ENCODE measurements at places on chromosomes 3 and 15.

DNA sequence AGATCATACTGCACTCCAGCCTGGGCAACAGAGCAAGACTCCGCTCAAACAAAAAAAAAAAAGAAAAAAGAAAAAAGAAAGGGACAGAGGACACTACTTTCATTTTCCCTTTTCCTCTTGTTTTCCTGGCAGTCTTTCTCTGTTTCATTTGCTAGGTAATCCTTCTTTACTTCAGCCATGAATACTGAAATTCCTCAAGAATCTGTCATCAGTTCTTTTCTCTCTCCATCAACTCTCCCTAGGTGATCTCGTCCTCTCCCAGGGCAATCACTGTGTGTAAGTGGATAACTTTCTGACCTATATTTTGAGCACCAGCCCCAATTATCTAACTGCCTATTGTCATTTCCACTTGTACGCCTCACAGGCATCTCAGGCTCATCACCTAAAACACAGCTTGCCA lies 51.5 kb downstream of the TTC23 start:
- no peak for DNase-seq

- no peak for DNase-seq
Observed at GRCh38 chr15:63195569-63196015, 6.2 kb downstream of the RAB8B start.

GRCh38 chr15:101707983-101708382 lies 16.3 kb downstream of the TARS3 start:
- no peak for DNase-seq

GRCh38 chr3:154143873-154144272 lies 22.7 kb downstream of the ARHGEF26 start:
- DNase-seq, result no peak

GRCh38 chr15:48388910-48389309 lies 57.7 kb downstream of the DUT start:
- no peak for DNase-seq

DNA sequence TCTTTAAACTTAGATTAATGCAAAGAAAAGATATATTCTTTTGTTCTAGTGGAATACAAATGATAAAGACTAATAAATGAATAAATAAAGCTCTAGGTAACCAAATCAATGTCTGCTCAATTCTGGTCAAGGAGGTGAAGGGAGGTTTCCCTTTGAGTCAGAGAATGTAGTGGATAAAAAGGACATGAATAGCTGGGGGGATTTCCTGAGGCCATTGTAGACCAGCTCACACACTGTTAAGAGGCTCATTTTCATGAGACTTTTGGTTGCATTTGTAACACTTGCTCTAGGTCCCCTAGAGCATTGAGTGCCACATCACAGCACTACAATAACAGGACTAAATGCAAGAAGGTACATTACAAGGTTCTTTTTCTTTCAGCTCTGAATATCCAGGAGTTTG lies 170.7 kb downstream of the TIGIT start:
- DNase-seq, result no peak

GRCh38 chr3:154275965-154276364 lies 48.3 kb downstream of the DHX36 start:
- DNase-seq, result no peak

GRCh38 chr3:172846103-172846561 lies 95.6 kb downstream of the ECT2 start:
- no peak for DNase-seq

DNA sequence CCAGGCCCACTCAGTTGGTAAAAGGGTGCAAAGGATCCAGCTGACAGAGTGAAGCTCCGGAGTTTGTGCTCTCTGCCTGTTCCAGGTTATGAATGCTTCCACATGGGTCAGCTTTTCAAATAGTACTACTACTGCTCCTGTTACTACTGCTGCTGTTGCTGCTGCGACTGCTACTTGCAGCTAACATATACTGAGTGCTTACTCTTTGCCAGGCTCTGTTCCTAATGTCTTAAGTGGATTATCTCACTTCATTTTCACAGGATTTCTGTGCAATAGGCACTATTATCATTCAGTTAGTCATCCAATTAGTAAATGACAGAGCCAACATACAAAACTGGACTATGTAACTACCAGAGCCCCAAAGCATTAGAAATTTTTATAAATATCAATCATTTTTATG lies 106.5 kb downstream of the IQCH start:
- DNase-seq, result no peak

GRCh38 chr3:149095487-149095886 lies 9.2 kb upstream of the HLTF start:
- no peak for DNase-seq

DNA sequence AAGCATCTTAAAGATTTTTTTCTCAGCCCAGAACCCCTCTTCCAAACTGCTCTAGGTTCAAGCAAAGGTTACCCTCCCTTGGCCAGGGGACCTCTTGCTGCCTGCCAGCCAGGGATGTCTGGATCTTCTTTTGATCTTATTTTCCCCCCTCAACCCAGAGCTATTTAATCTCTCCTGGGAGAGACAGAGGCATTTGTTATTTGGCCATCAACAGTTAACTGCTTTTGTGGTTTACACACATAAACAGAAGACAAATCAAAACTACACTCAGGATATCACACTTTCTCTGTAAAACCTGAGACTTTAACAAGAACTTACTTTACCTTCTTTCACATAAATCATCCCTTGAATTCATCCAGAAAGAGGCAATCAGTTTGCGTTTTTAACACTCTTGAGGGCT lies 272.5 kb downstream of the THSD4 start:
- DNase-seq, result no peak

DNA sequence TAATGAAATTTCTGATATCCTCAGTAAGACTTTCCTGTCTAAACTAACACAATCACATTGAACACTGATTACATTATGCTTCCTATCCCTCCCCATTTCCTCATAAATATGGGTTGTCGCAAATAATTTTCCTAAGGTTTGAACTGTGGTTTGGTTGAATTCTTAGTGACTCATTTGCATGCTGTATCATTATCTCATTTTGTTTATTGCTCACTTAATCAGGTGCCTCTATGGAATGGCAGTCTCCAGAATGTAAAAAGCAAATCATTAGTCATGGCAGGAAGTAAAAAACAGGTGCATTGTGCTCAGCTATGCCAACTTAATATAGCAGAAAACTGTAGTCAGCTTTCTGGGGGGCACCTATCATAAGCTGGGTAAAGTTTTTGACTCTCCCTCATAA lies 216.0 kb upstream of the ZBTB20 start:
- no peak for DNase-seq

- no peak for DNase-seq
Observed at GRCh38 chr3:16302082-16302631, 37.1 kb downstream of the OXNAD1 start.

GRCh38 chr15:39642011-39642640 lies 61.2 kb downstream of the THBS1 start:
- DNase-seq, result no peak

DNA sequence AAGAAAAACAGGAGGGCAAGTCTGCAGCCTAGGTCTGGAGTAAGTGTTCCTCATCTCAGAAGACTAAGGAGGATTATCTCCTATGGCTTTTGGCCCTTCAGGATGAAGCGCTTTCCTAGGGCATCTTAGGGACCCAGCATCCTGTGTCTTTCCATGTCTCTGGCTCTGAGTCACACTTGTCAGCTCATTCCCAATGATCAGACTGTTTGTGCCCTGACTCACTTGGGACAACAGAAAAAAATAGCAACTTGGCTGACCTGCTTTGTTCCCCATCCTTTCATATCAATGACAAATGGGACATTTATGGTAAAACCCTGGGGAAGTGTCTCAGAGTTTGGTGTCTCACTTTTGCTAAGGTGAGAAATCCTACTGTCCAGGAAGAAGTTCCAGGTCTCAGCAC lies 76.2 kb upstream of the OXTR start:
- DNase-seq, result no peak

- no peak for DNase-seq
Observed at GRCh38 chr3:182364723-182365650, 428.3 kb upstream of the ATP11B start.

DNA sequence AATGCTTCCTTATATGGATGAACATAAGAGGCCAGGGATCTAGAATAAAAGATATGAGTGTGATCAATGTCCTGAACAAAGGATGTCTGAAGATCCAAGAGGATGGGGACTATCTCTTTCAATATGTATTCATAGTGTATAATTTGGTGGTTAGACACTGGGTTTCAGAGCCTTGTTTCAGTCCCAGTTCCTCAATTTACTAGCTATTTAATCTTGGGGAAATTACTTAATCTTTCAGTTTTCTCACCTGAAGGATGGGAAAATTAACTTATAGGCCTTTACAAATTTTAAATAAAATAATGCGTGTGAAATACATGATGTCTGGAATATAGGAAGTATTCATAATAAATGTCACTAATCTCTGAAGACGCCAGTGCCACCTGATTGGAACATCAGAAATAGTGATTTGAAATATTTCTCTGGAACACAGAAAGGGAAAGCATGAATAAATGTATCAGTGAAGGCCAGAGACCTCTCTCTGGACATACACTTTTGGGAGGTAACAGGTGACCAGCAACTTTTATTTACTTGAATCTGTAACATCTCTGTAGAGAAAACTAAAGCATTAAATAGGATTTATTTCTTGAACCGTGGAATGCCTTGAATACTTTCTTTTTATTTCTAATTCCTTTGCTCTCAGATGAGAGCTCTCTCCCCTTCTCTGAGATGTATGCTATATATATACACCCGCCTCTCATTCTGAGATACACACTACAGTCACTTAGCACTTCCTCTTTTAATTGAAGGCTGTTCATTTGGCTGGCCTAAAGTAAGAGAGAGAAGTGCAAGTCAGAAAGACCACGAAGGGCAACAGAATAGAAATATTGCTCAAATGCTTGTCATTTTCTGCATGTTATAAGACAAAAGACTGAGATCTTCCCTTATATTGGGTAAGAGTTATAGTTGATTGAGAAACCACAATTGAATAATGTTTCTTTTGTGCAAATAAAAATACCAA lies 407.1 kb downstream of the LSAMP start:
- DNase-seq, result no peak

GRCh38 chr3:134988666-134989065 lies 193.6 kb downstream of the EPHB1 start:
- no peak for DNase-seq

GRCh38 chr3:162863579-162863978 lies 1367.0 kb downstream of the OTOL1 start:
- no peak for DNase-seq

- DNase-seq, result no peak
Observed at GRCh38 chr3:83063446-83063845, 1302.0 kb upstream of the GBE1 start.

DNA sequence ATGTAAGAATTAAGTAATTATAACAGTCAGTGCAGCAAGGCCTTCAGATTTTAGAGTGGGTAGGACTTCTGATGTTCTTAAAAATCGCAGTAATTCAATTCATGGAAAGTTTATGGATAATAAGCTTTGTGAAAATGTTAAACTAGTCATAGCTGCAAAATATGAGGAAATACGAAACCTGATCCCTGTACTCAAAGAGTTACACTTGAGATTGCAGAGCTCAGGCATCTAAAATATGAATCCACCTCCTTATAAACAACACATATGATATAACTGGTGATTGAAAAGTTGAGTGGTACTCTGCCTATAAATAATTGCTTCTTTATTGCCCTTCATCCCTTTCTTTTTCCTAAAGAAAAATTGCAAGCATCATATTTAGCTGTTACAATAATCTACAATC lies 473.3 kb downstream of the OTOL1 start:
- no peak for DNase-seq

- DNase-seq, result no peak
Observed at GRCh38 chr3:42498034-42498433, 4.4 kb upstream of the VIPR1 start.

- DNase-seq, result no peak
Observed at GRCh38 chr3:166187237-166187636, 350.0 kb upstream of the BCHE start.

DNA sequence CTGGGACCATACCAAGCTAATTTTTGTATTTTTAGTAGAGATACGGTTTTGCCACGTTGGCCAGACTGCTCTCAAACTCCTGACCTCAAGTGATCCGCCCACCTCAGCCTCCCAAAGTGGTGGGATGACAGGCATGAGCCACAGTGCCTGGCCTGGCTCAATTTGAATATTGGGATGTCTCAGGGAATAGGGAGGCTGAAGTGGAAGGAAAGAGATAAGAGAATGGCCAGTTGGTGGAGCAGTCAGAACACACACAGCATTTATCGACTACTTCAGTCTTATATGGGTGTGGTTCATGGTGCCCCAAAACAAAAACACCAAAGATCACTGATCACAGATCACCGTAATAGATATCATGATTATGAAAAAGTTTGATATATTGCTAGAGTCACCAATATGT lies 144.4 kb downstream of the GMNC start:
- DNase-seq, result no peak

DNA sequence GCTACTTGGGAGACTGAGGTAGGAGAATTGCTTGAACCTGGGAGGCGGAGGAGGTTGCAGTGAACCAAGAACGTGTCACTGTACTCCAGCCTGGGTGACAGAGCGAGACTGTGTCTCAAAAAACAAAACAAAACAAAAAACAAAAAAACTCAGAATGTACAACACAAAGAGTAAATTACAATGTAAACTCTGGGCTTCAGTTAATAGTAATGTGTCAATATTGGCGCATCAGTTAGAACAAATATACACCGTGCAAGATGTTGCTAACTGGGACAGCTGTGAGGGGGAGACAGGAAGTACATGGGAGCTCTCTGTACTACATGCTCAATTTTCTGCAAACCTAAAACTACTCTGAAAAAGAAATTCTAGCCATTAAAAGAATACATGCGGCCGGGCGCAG lies 23.5 kb upstream of the TRPM1 start:
- no peak for DNase-seq

DNA sequence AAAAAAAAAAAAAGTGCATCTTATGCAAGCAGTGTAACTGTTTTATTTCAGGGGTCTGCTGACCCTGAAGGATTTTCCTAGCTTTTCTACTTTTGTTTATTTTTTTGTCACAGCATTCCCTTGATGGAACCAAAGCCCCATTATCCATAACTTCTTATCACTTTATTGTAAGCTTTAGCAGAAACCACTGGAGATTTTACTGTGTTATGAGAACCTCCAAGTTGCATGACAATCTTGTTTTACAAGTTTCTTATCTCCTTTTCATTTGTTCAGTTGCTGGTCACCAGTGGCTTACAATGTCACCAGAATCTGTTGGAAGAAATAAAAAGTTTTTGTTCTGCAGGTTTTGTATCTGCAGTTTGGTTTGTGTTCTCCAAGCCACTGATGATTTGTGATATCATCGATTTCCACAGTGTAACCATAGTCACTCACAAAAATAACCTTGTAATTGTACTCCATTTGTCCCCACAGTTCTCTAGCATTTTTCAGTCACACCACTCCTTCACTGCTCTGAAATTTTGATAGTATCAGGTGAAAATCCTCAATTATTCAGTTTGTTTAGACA lies 660.0 kb downstream of the RBMS3 start:
- no peak for DNase-seq

GRCh38 chr3:105959851-105960250 lies 91.0 kb upstream of the CBLB start:
- no peak for DNase-seq

- DNase-seq, result no peak
Observed at GRCh38 chr3:116051586-116051985, 393.7 kb downstream of the LSAMP start.

- no peak for DNase-seq
Observed at GRCh38 chr15:88509964-88510363, 36.5 kb downstream of the DET1 start.

GRCh38 chr15:76286271-76286879 lies 24.9 kb downstream of the ETFA start:
- no peak for DNase-seq

GRCh38 chr15:81264072-81264857 lies 59.7 kb downstream of the STARD5 start:
- no peak for DNase-seq
